SK-MEL-5 (cell line): ENCODE measurements at places on chromosomes 11 and 22. TPM values are rescaled to one million over a fixed set of nuclear protein-coding genes. Genes with fewer than 3 reads are reported as not detected.

The OR5L2 gene
- not detected in 2 replicates for total RNA-seq

The FGF19 gene
- total RNA-seq = 0.13 TPM in 1 of 2 replicates, not detected in the other

The LSP1 gene
- not detected in 2 replicates for total RNA-seq

The COX8A gene
- 583 and 585 TPM in 2 replicates for total RNA-seq

The IL18BP gene
- 1.6 and 2.6 TPM in 2 replicates for total RNA-seq

The TBX10 gene
- not detected in 2 replicates for total RNA-seq

The TMEM45B gene
- total RNA-seq = not detected in 2 replicates

The SYCE3 gene
- total RNA-seq = not detected in 2 replicates

The ARL14EP gene
- total RNA-seq = 37.1 and 41.8 TPM in 2 replicates

The CALCB gene
- not detected in 2 replicates for total RNA-seq

The OR10S1 gene
- not detected in 2 replicates for total RNA-seq

The PIWIL4 gene
- 0.16 TPM in 1 of 2 replicates, not detected in the other for total RNA-seq

The PTPRCAP gene
- 0.16 and 0.79 TPM in 2 replicates for total RNA-seq

The MMP27 gene
- not detected in 2 replicates for total RNA-seq

The CDCA5 gene
- 18.8 and 21.7 TPM in 2 replicates for total RNA-seq

The SELENOO gene
- total RNA-seq = 43.2 and 43.8 TPM in 2 replicates

The PNPLA5 gene
- not detected in 2 replicates for total RNA-seq

The CD3E gene
- total RNA-seq = not detected in 2 replicates

The GCAT gene
- total RNA-seq = 29.3 and 32.5 TPM in 2 replicates

The LRP4 gene
- total RNA-seq = 7.2 and 7.8 TPM in 2 replicates

The MRGPRF gene
- 0.11 and 0.61 TPM in 2 replicates for total RNA-seq

The DDX6 gene
- total RNA-seq = 56.5 and 59.2 TPM in 2 replicates

The MS4A7 gene
- not detected in 2 replicates for total RNA-seq

The TUB gene
- 10.0 and 10.4 TPM in 2 replicates for total RNA-seq

The ZFPL1 gene
- 22.2 and 23.8 TPM in 2 replicates for total RNA-seq

The KDM4E gene
- total RNA-seq = not detected in 2 replicates

The OR52A1 gene
- 0.05 TPM in 1 of 2 replicates, not detected in the other for total RNA-seq

The GLYATL1 gene
- total RNA-seq = not detected in 2 replicates

The ANO1 gene
- 1.2 and 2.9 TPM in 2 replicates for total RNA-seq

The UPK3A gene
- total RNA-seq = not detected in 2 replicates

The MAPK12 gene
- total RNA-seq = 10.9 and 14.1 TPM in 2 replicates

The SSRP1 gene
- total RNA-seq = 71.2 and 76.2 TPM in 2 replicates

The GPR83 gene
- total RNA-seq = 0.03 TPM in 1 of 2 replicates, not detected in the other

The OR8G5 gene
- not detected in 2 replicates for total RNA-seq

The MGAT3 gene
- 0.90 and 0.98 TPM in 2 replicates for total RNA-seq

The RAD9A gene
- total RNA-seq = 6.6 and 8.1 TPM in 2 replicates

The SERPING1 gene
- total RNA-seq = not detected in 2 replicates

The VWA5A gene
- 5.2 and 6.6 TPM in 2 replicates for total RNA-seq

The KMT2A gene
- total RNA-seq = 10.6 and 11.0 TPM in 2 replicates
